ENCODE measurements at places on chromosomes 13 and 19.

- no peak for DNase-seq
Measured at GRCh38 chr13:112431734-112432133, 55.6 kb downstream of the SPACA7 start.

DNA sequence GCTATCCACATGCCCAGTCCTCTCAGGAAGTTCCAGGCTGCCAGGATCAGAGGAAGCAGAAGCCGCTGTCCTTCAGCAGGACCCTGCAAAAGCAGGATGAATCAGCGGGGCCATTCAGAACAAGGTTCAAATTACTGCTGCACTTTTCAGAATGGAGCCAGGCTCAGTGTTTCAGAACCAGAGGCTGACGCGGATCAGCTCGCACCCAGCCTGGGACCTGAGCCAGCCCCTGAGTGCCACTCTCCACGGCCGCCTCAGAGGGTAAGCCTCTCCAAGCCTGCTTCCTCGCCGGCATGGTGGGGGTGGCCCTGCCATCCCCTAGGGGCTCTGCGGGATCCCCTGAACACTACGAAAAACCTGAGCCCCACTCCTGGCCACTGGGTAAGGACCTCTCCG, 24.7 kb downstream of the RASA3 start:
- DNase-seq, result no peak

DNA sequence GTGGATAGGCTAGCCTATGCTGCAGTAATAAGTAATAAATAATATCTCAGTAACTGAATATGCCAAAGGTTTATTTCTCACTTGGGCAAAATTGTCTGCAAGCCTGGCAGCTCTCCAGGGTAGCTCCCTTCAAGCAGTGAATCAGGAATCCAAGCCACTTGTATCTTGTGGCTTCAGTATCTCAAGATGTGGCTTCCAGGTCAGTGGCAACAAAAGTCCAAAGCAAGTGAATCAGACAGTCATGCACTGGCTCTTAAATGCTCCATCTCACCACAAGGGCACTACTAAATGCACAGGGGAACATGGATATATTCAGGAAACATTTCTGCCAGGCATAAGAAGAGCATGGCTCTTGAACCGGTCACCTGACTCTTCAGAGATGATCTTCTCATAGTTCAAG, 126.3 kb downstream of the KCTD12 start:
- no peak for DNase-seq

DNA sequence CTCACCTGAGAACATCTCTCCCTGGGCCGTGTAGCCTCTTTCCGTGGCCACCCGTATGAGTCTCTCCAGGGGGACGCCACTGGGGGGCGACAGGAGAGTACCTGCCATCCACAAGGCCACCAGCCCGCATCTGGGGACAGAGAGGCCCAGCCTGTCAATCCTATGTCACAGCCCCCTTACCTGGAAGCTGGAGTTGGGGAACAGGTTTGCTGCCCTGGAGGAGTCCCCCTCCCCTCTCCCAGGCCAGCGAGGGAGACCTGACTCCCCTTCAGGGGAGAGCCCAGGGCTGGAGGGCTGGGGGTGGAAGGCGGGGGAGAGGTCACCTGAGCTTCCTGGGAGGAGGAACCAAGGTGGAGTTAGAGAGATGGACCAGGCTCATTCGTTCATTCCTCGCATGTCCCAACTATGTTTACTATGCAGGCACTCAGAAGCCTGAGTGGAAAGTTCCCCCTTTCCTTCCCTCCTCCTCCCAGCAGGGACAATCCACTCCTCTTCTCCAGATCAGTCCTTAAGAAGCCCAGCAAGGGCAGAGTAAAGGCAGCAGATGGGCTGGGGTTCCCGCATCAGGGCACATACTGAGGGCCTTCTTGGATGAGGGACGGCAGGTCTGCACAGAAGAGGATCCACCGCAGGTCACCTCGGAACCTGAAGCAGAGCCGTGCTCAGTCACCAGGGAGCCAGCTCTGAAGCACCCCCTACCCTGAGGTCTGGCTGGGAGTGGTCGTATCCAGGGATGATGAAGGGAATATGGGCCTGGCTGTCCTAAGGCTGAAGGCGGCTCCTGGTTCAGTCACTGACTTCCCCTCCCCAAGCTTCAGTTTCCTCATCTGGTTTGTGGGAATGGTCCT, 5.5 kb downstream of the ACTMAP start:
- DNase-seq, result no peak

GRCh38 chr19:35822579-35822978, 9.9 kb upstream of the PRODH2 start:
- DNase-seq, result no peak

GRCh38 chr19:3981373-3981735, 3.9 kb downstream of the EEF2 start:
- no peak for DNase-seq

- no peak for DNase-seq
Measured at GRCh38 chr13:49213997-49214916, 5.9 kb upstream of the MLNR start.

DNA sequence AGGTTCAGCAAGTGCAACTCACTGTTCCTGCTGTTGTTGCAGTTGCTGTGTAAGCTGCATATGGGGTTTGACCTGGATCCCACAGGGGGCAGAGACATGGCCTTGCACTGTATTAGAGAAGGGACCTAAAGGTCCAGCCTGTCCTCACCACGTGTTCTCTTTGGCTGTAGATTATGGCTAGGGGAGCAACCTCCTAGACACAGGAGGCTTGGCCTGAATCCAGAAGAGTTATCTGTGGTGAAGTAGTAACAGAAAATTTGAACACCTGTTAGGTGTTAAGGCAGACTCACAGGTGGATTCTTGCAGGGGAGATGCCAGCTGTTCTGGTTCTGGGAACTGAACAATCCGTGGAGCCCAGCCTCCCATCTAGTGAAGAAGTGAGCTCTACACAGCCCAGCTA, 3.4 kb upstream of the CYP4F11 start:
- no peak for DNase-seq
